ENCODE measurements at places on chromosomes 12 and 14.

DNA sequence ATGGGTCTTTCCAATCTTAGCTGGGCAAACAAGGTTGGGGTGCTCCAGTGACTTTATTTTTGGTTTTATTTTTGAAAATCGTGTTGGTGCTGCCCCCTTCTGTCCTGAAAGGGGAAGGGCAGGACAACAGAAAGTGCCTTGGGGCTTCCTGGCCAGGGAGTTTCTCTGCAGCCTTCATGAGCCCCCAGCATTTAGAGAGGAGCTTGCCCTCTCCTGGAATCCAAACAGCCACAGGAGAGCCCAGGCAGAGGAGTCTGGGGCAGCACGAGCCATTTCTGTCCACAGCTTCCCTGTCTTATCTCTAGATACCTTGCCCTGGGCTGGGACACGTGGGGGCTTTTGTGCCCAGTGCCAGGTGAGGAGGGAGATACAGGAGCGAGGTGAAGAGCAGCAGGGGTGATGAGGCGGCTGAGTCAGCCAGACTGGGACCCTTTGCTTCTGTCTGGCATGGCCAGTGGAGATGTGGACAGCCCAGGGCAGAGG is 4.4 kb upstream of the C1RL start:
- DNase-seq, result no peak

- no peak for DNase-seq
Measured at GRCh38 chr12:32397696-32398095, 1.7 kb upstream of the FGD4 start.

DNA sequence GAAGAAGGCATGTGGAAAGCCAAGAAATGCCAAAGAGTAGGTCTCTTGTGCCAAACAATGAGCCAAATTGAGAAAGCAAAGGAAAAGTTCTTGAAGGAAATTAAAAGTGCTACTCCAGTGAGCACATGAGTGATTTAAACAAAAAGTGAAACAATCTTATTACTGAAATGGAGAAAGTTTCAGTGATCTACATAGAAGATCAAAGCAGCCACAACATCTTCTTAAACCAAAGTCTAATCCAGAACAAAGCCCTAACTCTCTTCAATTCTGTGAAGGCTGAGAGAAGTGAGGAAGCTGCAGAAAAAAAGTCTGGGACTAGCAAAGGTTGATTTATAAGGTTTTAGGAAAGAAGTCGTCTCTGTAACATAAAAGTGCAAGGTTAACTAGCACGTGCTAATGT is 259.6 kb downstream of the FLRT2 start:
- DNase-seq, result no peak

- no peak for DNase-seq
Measured at GRCh38 chr12:104683831-104684503, 227.2 kb downstream of the CHST11 start.

DNA sequence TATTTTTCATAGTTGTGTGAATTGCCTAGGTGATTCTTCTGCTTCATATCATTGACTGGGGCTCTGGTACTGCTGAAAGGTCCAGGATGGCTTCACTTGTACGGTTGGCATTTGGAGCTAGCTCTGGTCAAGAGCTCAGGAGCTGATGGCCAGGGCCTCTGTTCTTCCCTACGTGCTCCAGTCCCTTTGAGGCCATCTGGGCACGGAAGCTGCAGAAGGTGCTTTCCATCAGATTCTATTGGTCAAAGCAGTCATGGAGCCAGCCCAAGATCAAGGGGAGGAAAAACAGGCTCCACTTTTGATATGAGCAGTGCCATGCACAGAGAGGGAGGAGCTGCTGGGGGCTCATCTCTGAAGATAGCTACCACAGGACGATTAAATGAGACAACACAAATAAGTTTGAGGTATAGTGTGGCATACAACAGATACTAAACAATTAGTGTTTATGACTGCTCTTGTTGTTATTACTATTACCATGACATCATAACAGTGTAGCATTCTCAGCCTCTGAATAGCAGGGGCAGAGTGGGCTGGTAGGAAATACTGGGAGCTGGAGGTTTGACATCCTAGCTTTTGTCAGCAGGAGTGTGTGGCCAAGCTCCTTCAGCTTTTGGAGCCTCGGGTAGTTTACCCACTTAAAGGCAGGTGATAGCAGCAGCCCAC is 10.4 kb downstream of the KRT83 start:
- DNase-seq, result no peak

- peak; percentile 71 for DNase-seq
Measured at GRCh38 chr14:68814539-68815297, 21.9 kb upstream of the ZFP36L1 start.

GRCh38 chr14:39230416-39231035 is 3.2 kb upstream of the MIA2 start:
- DNase-seq, result no peak

DNA sequence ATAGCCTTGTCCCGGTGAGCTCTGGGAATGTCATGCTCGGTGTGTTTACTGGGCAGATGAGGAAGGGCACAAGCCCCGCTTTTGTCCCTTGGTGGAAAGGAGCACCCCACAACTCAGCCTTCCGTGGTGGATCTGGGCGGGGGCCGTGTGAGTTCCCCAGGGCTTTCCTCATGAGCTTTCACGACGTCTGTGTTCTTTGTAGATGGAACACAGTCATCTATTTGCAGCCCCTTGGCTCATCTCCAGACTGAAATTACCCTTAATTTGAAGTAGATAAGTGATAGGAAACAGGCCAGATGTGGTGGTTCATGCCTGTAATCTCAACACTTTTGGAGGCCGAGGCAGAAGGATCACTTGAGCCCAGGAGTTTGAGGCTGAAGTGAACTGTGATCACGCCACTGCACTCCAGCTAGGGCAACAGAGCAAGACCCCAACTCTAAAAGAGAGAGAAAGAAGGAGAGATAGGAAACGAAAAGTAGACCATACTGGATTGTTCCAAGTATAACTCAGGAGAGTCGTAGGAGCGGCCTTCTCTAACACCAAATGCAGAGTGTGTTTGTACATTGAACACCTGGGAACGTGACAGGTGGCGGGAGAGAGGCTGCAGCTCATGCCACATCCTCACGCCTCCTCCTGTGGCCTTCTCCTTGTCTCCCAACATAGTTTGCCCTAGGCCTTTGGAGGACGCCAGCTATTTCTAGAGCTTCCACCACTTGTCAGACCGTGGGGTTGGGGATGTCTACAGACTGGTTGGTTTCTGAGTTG is 8.8 kb downstream of the P2RX4 start:
- no peak for DNase-seq

- no peak for DNase-seq
Measured at GRCh38 chr14:65927931-65928356, 515.4 kb downstream of the FUT8 start.

- DNase-seq, result no peak
Measured at GRCh38 chr14:65079768-65080167, 22.5 kb downstream of the MAX start.

DNA sequence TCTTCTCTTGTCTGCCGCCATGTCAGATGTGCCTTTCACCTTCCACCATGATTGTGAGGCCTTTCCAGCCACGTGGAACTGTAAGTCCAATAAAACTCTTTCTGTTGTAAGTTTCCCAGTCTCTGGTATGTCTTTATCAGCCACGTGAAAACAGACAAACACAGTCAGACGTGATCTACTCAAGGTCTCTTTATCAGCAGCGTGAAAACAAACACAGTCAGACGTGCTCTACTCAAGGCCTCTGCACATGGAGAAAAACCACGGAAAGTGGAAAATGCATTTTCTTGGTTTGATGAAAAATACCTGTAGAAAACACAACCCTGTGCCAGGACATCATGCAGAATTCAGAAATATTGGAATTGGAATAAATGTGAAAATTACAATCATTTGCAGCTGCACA is 1115.7 kb downstream of the TMEM121 start:
- DNase-seq, result no peak

DNA sequence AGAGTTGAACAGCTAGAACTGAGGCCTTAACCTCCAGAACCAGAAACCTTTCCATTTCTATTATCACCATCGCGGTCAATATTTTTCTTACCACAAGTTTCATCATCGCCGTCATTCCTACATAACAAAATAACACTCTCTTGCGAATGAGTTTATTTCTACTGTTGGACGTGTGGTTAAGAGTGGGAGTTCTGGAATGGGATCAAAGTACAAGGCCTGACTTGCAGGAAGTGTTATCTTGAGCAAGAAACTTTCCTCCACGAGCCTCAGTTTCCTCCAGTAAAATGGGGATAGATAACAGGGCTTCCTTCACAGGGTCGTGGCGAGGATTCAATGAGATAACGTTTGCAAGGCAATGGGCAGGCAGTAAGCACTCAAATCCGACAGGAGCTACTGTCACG is 652 bp downstream of the SART3 start:
- no peak for DNase-seq
